AG10803 (cell line): ENCODE measurements at places on chromosomes 13 and 19.

DNA sequence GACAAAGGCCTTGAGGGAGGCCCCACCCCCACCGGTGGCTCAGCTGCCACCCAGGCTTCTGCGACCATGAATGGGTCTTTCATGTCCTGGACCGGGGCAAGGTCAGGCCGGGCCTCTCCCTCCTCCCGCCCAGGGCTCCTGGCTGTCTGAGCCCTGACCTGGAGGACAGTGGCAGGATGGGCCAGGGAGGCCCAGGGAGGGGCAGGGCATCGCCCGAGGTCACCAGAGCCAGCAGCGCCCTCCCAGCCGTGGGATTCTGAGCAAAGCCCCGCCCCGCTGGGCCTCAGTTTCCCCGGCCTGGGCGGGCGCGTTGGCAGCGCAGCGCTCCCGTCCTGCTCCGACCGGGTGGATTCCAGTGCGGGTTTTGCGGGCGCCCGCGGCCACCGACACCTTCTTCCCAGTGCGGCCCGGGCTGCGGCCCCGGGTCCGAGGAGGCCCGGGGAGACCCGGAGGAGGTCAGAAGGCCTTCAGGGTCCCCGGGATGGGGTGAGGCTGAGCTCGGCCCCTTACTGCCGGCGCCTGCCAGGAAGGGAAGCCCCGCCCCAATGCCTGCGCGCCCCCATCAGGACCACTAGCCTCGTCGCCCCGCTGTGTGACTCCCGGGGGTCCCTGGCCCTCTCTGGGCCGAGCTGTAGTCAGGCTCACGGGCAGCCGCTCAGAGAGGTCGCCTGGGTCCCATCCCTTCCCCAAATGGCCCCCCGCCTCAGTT, 24.6 kb upstream of the SEMA6B start:
- DNase-seq, result peak; percentile 31

GRCh38 chr19:11191273-11191755, 6.0 kb downstream of the KANK2 start:
- peak; percentile 61 for DNase-seq

DNA sequence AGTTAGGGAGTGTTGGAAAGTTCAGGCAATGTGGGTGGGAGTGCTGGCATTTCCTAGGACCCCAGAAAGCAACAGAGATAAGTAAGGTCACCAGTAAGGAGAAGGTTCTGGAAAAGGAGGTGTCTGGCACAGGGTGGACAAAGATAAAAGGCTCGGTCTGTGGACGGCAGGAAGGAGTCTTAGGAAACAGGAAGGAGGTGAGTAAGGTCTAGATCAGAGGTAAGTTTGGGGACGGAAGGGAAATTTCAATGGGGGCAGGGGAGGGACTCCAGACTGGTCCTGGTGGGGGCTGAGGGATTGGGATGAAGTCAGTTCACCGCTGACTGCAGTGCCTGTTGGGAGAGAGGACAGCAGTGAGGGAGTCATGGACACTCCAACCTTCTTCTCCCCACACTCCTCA, 7.8 kb upstream of the OPA3 start:
- no peak for DNase-seq

DNA sequence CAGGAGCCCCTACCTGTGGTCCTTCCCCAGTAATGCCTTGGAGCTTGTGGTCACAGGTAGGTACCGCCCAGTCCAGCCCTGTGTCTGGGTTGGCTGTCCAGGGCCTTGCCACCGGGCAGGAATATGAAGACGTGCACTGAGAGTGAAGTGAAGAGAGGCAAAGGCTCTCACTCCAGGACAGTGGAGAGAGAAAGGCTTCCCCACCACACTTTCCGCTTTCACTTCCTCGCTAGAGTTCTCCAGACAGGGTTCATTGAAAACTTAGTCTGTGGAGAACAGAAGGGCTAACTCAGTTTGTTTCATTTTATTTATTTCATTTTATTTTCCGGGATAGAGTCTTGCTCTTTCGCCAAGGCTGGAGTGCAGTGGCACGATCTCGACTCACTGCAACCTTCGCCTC, 14.2 kb downstream of the FCAR start:
- DNase-seq, result no peak

- no peak for DNase-seq
These were observed 51.9 kb downstream of the CELF5 start for GRCh38 chr19:3276341-3276799.

DNA sequence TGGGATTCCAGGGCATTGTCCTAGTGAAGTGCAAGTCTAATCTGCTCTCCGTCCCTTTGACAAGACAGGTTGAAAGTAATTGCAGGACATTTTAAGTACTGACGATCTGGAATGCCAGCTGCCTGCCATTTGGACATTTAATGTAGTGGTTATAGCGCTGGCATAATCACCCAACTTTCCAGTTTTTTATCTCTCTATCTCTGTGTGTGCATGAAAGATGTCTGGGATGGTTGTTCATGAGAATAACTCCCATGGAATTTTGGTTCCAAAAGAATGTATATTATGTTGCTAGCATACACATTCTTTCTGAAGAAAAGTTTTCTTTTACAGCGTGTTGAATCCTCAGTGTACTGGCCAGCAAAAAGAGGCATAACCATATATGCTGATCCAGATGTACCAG, 53.6 kb downstream of the TDRD12 start:
- peak; percentile 1 for DNase-seq

DNA sequence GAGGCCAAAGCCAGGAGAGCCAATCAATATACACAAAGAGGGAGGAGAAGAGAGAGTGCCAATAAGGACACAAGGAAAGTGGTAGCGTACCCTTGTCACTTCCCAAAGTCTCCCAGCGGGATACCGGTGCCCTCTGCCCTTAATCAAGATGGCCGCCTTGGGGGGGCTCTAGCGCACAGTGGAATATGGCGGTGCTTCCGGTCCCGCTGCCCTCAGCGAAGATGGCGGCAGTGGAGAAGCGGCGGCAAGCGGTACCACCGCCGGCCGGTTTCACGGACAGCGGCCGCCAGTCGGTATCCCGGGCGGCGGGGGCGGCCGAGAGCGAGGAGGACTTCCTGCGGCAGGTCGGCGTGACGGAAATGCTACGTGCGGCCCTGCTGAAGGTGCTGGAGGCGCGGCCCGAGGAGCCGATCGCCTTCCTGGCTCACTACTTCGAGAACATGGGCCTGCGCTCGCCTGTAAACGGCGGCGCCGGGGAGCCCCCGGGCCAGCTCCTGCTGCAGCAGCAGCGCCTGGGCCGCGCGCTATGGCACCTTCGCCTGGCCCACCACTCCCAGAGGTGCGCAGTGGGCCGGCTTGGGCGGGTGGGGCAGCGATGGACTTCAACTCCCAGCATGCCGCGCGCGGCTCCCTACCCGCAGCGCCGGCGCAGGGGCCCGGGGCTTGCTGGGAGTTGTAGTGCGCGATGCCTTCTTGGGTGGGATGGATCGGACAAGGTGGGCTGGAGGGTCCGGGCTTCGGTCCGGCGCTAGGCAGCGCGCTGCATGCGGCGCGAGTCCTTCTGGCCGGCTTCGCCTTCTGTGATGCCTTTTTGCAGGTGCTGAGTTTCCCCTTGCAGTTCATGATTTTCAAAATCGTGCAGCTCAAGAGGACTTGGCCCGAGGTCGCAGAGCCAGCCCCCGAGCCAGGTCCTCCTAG, at the start of gene TPGS1:
Gene TPGS1 (plus strand): TSS at position 212 of the 918 bp plus-strand sequence. CDS start 10 bp downstream, at position 222.
- peak; percentile 60 for DNase-seq

DNA sequence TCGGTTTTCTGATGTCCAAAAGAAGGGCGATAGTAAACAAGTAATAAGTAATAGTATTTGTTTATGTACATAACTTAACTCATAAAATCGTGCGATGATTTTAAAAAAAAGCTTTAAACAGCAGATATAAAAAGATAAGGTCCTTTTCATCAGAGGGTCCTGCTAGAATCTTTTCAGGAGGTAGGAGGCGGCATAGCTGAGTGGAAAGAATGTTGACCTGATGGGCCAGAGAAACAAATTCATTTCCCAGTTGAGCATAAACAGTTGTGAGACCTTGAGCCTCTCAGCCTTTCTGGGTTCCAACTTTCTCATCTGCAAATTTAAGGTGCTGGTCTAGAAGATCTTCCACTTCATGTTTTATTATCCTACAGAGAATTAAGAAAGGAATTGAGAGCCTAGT, 173.5 kb downstream of the LACC1 start:
- DNase-seq, result no peak

DNA sequence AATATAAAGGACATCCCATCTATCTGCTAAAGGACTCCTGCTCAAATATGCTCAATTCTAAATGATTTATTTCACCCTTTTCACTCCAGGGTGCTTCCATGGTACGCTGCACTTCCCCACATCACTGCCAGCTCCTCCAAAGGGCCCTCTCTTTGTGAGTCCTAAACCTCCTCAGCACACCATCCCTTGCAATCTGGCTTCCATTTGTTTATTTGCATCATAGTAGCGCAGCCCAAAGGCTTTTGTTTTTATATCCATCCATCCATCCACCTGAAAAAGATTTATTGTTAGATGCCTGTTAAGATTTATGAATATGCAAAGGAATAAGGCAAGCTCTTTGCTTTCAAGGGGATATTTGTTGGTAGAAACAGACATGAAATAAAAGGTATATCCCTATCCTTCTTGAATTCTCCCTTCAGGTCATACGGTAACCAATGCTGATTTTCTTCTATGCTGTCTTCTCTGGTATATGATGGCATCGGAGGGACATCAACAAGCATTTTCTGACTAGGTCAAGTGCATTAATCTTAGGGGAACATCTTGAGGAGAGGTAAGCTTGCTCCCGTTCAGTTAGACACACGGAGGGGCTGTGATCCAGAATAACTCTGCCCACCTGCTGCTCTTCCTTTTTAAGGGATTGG, 397.6 kb downstream of the LIG4 start:
- DNase-seq, result no peak

DNA sequence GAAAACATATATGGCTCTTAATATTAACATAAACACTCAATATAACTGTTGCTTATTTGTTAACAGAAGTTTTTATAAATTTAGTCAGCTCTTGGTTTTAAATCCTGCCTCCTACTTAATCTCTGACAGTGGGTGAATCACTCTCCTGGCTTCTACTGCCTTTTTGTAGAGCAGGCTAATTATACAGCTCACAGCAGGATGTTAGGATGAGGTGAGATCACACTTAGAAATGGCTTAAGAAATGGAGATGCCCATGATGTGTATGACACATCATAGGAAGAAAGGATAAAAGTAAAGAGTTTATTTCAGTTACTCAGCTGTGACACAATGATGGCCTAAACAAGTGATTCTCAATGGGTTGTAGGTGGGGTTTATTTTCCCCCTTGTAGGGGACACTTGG, 345.6 kb downstream of the SPRY2 start:
- peak; percentile 81 for DNase-seq

GRCh38 chr19:49114630-49115363, 627 bp downstream of the LIN7B start:
- DNase-seq, result peak; percentile 58

DNA sequence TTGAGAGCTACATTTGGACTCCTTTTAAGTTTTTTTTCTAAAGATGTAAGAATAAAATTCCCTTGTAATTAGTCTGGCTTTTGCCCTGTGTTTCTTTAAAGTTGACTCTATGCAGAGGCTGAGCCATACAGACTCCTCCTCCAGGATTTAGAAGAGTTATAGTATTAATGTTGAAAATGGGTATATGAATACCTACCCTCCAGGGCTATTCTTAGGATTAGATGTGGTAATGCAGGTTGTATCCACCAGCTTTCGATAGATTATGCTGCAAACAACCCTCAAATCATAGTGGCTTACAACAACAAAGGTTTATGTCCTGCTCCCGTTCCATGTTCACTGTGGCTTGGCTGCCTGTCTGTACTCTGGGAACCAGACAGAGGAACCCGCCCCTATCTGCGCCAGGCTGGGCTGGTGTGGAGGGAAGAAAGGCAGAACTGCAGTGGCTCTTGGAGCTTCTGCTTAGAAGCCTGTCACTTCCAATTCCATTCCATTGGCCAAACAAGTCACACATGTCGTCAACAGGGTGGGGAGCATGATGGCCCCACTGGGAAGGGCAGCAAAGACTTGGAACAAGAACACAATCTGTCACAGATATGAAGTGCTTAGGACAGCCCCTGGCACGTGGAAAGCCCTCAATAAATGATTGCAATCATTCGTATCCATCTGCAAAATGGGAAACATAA, 290.8 kb downstream of the FOXO1 start:
- no peak for DNase-seq

- no peak for DNase-seq
These were observed 246.7 kb downstream of the RFC3 start for GRCh38 chr13:34064456-34065205.

DNA sequence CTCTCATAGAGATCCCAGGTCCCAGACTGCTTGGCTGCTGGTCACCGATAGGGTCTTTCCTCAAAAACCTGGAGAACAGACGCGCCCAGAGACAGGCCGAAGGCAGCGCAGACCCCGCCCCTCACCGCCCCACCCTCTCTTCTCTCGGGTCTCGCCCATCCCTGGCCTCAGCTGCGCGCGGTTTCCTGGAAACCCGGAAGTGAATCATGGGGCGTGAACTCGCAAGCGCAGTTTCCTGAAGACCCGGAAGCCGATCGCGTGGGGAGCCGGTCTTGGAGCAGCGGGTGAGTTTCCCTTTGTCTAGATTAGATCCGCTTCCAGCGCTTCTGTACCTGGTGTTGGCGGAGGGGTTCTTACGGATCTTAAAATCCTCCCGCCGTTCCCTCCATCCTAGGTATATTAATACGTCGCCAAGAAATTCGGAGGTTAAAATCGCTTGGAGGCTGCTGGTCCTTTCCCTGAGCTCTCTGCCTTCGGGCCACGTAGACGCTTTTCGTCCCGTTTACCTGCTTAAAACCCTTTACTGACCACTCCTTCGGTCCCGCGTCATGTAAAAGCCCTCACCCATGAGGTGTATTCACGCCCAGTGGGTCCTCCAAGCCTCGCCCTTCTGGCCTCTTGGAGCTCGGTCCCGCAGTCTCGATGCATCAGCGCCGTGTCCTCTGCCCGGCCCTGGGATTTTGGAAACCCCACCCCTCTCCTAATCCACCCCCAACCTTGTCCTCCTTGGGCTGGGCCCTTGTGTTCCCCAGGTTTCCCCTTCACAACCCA, at the start of gene ZNF578:
Gene ZNF578 (plus strand): TSS at position 230 of the 771 bp plus-strand sequence. CDS start 48,293 bp downstream, outside the sequence.
- DNase-seq, result peak; percentile 84

DNA sequence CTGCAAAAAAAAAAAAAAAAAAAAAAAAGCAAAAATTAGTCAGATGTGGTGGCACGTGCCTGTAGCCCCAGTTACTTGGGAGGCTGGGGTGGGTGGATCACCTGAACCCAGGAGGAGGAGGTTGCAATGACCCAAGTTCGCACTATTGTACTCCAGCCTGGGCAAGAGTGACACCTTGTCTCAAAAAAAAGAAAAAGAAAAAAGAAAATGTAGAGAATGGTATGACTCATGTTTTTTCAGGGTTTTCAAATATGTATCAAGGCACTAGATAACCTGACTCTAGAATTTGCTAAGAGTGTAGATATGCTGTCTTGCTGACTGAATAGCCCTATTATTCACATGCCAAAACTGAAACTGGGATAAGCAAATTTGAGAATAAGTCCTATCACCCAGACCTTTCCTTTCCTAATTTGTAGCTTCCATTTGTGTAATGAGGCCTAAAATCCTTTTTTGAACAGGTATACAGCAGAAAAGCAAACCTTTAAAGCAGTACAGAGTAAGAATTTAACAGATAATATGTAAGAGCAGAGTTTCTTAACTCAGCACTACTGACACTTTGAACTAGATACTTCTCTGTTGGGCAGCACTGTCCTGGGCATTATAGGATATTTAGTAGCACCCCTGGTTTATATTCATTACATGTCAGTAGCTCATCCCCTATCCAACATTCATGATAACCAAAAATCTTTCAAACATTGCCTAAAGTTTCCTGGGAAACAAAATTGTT, 108.6 kb downstream of the ELF1 start:
- DNase-seq, result peak; percentile 2

- DNase-seq, result no peak
These were observed 7.4 kb upstream of the PGPEP1 start for GRCh38 chr19:18332917-18333530.
